Kidney capillary endothelial cell (primary cell): ENCODE measurements at places on chromosomes 11 and 22.
A peak's percentile ranks its signal among the peaks of the same experiment; 100 is the strongest.

DNA sequence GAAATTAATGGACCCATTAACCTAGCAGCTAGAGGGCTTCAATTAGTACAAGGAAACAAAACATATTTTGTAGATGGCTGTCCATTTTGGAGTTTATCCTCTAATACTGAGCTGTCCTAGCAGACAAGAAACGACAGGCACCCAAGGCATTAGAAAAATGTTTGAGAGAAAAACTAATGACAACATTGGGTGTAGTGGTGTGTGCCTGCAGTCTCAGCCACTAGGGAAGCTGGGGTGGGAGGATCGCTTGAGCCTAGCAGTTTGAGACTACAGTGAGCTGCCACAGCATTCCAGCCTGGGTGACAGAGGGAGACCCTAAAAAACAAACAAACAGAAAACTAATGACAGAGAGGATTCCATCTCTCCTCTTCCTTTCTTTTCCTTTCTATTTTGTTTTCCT is 1.5 kb downstream of the A4GALT start:
- DNase-seq, result no peak

DNA sequence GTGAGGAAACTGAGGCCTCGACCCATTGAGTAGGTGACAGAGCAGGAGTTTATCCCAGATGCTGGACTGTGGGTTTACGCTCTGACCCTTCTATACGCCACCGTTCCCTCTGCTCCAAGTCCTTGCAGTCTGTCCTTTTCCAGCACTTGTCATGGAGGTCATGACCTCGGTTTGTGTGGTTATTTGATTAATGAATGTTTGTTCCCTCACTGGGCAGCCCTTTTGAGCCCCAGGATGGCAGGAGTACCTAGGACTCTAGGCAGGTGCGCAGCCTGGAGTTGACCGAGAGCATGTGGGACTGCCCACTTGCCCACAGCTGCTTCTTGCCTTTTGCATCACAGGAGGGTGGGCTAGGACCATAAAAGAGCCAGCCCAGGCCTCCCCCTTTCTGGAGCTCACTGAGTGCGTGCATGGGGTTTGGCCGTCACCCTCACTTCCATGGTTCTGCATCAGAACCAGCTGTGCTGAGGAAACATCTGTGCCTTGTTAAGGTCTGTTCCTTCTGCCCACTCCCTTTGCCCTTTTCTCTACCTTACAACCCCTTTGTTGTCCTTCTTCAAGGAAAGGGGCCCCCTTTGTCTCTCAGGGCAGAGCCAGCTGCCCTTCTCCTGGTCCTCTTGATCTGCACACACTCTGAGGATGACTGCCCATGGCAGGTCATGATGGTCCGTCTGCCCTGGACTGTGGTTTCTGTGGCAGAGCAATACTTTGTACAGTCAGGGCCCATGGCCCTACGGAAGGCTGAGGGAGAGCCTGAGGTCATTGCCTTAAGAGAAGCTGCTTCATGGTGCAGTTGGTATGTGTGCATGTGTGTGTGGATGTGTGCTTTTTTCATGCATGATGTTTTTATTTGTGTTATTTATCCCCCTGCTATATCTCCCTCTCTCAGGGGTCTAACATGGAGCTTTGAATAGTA is 38.2 kb downstream of the BMAL1 start:
- no peak for DNase-seq

- no peak for DNase-seq
Observed at GRCh38 chr11:2097998-2098690, 41.0 kb downstream of the IGF2 start.

DNA sequence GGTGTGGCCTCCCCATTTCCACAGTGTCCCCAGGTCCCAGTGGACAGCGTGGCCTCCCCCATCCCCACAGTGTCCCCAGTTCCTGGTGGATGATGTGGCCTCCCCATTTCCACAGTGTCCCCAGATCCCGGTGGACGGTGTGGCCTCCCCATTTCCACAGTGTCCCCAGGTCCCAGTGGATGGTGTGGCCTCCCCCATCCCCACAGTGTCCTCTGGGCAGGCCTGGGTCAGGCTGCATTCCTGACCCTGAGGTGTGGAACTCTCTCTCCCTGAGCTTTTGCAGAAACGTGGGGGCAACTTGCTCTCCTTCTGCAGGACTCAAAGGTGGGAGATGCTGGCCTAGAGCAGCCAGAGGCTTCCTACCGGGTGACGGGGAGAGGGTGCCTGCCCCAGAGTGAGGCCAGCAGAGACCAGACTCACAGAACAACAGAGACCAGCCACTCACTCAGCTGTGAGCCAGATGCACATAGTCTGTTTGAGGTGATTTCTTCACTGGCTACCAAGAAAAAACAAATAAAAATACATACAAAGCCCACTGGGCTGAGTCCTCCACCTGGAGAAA is 85.8 kb upstream of the FGF3 start:
- DNase-seq, result no peak

DNA sequence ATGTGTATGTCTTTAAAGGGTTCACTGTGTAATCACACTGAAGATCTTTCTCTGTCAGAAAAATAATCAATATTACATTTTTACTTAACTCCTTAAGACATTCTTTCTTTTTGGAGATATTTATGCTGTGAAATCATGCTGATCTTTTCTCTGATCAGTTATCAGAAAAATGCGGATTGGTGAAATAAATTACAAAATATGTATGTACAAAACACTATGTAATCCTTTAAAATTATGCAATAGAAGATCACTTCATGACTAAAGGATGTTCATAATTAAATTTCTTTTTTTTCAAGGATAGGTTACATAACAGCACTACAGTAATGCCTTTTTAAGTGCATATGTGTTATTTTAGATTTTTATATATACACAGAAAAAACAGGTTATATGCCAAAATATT is 24.7 kb downstream of the BTBD10 start:
- no peak for DNase-seq

DNA sequence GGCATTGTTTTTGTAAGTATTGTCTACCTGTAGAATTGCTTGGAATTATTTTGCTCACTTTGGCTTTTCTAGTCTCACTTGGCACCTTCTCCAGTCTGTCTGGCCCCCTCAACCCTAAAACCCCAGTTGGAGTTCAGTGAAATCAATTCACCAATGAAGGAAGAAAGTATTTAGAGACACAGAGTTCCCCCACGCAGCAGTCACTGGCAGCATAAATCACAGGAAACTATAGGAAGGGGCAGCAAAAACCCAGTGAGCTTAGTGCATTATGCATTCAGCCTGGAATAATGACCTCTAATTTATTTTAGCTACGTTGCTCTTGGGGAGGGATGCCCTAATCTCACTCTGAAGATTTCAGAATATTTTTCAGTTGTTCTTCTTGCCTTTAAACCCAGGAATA is 204.7 kb upstream of the BLID start:
- DNase-seq, result no peak

GRCh38 chr11:22339611-22340010 is 1.4 kb downstream of the SLC17A6 start:
- no peak for DNase-seq

DNA sequence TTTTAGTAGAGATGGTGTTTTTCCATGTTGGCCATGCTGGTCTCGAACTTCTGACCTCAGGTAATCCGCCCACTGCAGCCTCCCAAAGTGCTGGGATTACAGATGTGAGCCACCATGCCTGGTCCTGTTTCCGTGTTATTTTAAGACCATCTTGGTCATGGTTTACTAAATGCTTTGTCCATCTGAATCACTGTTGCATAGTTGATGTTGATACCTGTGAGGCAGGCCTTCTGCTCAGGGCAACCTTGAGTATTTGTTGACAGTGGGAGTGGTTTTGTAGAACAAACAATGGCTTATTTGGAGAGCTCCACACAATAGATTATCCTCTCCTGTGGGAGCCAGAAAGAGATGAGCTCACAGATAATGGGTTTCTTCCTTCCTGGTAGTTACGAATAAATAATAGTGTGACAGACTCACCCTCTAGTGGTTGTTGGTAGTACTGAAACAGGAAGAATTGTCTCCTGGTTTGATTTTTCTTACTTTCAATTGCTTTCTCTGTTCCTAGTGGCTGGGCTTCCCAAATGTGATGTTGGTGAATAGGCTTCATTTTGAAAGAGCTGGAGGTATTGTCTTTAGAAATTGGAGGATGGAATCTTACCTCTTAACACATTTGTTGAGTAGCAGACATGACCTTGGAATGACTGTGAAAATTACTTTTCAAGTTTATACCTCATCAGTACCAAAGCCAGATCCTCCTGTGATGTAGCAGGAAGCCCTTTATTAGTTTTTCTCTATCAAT is 39.0 kb downstream of the CTNND1 start:
- DNase-seq, result peak; percentile 89

DNA sequence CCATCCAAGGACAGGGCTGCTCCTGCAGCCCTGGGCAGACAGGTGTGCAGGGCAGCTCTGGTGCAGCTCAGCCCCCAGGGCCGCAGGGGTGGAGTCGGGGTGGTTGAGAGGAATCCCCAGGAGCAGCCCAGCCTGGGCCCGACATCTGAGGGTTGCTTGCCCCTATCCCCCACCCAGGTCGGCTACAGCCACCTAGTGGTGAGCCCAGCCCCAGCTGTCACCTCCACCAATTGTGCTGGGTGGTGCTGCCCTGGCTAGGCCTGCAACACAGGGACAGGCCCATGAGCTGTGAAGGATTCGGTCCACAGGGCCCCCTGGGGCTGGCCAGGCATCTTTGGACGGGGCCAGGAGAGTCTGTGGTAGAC is 29.6 kb downstream of the RTN4R start:
- peak; percentile 11 for DNase-seq

DNA sequence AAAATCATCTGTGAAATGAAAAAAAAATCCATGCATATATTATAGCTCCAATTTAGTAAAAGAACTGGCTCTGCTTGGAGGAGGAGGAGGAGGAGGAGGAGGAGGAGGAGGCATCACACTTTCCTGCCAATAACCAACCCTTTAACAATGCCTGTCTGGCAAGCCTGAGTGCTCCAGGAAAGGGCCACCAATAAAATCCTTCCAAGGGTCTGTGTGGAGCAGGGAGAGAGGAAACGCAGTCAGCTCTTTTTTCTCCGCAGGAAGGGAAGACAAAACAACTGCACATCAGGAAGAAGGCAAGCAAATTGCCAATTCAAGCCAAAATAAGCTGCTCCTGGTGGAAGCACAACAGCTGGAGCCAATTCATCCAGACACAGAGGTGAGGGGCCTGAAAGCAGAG is 139.0 kb downstream of the KCNC1 start:
- no peak for DNase-seq
